SW 1271 (cell line): ENCODE measurements at places on chromosomes 6 and 20.
A peak's percentile ranks its signal among the peaks of the same experiment; 100 is the strongest.

- no peak for DNase-seq
These were observed 1.6 kb downstream of the KIAA0319 start for GRCh38 chr6:24644377-24644776.

DNA sequence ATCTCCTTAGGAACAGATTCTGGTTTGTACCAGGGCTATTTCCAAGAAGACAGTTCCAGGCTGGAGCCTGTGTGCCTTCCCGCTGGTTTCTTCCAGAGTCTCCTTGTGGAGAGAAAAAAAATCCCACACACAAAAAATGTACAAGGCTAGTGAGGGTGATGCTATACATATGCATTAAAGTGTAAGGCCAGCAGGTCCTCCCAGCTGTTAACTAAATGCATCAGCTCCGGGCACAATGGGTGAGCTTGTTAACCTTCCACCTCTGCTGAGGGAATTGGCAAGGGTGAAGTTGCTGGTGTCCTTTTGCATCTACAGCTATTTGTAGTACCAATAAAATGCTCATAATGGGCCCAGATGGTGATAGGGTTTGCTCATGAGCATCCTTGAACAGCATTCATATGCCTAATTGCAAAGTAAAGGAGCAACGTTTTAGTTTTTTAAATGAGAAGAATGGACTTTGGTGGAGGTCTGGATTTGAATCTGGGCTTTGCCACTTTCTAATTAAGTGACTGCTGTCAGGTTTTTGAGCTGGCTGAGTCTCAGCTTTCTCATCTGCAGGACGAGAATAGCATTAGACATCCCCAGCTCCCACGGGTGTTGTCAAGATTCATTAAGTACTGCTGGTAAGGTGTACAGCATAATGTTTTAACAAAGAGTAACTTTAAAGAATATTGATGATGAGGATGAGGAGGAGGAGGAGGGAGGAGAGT lies 361.8 kb downstream of the QKI start:
- DNase-seq: no peak

GRCh38 chr6:166625356-166625755 lies 1.7 kb downstream of the RPS6KA2 start:
- no peak for DNase-seq

DNA sequence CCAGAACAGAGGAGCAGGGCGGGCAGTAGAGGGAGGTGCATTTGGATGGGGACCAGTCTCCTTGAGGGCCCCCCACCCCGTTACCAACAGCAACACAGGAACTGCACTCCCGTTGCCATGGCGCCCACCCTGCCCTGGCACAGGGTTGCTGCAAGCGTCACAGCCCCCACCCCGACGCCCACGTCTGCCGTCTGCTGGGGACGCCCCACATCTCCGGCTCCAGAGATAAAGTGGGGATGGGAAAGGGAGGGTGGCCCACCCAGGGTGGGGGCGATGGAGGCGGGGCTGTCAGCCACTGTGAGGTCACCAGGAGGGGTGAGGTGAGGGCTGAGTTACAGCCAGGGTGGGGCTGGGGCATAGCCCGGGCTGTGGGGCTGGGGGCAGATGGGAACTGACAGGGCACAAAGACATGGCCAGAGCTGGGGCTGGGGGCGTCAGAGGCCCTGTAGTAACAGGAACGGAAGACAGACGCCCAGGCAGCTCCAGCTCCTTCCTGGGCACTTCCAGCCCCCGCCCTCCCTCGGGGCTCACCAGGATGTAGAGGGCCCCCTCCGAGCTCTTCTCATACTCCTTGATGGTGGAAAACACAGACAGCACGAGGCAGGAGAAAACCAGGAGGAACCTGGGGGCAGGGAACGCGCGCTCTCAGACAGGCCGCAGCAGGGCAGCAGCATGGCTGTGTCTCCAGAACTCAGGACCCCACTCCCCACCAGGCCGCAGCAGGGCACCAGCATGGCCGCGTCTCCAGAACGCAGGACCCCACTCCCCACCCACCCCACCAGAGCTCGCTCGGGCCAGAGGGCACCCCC lies 26.0 kb downstream of the KCNQ2 start:
- no peak for DNase-seq

GRCh38 chr20:35320396-35321126 lies 28.3 kb upstream of the FAM83C start:
- DNase-seq: peak; percentile 91

DNA sequence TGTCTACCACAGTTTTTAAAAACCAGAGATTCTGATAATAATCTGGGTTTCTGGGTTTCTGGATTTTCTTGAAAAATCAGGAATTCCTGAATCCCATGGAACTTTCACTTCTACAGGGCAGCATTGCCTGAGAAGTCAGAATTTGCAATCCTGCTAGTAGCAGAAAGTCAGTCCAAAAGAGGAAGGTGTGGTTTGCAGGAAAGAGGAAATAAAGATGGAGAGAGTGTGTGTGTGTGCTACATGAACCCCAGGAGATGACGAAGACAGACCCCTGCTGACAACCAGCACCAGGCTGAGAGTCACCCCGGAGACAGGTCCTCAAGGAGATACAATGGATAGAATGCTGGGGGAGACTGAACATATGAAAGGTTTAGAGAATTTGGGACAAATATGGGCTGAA lies 44.9 kb downstream of the PRND start:
- no peak for DNase-seq

- no peak for DNase-seq
These were observed 137.5 kb downstream of the GMPR start for GRCh38 chr6:16375843-16376242.

DNA sequence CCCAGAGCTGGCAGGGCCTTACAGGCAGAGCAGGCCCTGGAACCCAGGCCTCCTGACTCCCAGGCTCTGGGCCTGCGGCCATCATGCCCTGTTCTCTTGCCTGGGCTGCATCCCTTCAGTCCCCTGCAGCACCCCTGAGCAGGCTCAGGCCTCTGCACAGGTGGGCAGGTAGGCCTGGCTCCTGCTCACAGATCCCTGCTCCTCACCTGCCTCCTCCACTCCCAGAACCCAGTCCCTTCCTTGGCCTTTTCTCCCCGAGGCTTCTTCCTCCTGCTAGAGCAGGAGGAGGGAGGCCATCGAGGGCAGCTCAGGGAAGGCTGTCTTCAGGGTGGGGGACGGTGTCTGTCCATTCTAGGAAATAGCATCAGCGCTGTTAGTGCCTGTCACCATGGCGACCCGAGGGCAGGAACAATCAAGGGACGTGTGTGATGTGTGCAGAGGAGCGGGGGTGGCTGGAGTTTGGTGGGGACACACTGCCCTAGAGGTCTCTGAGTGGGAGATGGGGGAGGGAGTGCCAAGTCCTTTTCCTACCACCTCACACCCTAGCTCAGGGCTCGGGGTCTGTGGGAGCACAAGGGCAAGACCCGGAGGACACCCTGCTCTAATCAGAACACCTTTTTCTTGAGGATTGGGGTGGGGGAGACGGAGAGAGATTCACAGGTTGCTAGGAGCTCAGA lies 26.6 kb downstream of the GLP1R start:
- no peak for DNase-seq

DNA sequence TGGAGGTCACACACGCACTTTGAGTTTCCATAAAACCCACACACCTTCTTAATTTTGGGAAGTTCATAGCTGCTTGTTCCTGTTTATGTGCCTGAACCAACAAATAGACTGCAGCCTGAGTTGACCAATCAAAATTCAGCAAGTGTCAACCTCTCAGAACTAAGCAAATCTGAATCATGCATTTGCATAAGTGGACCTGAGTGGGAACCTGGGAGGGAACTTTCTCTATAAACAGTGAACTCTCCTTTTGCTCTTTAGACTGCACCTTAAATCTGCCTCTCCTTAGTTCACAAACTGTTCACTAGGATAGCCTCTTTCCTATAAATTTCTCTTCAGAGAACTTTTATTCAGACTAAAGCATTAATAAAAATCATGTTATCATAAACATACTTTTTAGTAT lies 37.9 kb downstream of the SLC17A1 start:
- DNase-seq: no peak

DNA sequence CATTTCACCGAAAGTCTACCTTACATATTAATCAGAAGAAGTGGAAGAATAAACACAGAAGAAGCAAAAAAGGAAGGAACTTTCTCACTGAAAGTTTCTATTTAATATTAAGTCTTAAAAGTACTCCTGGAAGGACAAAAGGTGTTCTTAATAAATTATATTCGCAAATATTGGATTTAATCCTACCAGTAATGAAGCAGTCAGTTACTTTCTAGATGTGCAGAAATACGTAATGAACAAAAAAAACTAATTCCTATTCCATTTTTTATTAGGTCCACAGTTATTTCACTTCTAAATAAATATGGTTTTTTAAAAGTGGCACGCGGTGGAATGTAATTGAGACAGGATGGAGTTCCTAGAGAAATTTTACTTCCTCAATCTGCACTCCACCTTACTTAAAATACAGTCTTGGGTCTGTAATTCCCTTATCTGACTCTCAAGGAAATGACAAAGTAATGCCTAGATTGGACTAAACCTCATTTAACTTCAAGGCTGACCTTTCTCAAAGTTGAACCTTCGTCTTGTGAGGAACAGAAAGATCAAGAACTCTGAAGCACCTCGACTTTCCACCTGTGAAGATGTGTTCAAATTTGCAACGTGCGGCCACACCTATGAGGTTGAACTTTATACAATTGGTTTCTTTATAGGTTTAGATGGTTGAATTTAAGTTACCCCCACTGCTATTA lies 1.1 kb upstream of the TRAM2 start:
- no peak for DNase-seq

DNA sequence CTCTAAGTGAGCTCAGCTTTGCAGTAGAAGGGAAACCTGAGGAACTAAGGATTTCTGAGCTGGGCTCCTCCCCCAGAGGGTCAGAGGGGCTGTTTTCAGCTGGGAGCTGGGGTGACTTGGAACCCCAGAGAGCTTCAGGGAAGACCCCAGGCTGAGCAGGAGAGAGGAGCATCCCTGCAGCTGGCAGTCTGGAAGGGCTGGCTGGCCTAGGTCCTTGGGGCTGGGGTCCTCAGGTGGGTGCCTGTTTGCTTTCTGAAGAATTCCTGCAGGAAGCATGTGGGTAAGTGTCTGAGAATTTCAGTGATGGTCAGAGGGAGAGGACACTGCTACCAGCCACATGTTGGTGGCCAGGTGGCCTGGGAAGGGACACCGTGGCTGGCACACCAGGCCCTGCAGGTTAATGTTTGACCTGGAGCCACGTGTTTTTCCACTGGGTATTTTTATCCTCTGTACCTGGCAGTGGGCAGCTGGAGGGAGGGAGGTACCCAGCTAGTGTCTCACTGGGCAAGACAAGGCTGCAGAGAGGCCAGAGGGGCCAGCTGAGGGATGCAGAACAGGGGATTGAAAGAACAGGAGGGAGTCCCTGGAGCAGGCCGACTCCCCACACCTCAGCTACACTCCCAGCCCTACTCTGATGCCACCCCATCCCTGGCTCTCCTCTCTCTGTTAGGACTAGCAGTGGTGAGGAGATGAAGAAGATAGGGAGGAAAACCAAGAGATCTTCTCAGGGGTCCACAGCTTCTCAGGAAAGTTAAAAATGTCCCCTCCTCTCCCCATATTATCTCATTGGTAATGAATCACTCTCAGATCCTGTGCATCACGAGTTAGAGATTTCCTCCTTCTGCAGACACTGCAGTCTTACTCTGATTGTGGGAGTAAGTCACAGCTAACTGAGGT lies 143.6 kb downstream of the VEGFA start:
- DNase-seq: no peak

DNA sequence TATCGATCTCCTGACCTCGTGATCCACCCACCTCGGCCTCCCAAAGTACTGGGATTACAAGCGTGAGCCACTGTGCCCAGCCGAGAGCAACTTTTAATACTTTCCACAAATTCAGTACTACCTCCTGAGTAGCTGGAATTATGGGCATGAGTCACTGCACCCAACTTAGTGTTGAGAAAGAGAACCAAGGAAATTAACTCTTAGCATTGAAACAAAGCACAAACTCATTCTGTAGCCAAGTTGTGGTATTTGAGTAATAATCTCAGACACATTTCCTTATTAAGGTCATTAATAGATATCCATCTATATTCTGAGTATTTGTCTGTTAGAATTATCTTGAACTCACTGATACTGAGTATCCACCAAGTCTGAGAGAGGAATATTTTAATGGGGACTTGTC lies 14.3 kb upstream of the ELOVL2 start:
- no peak for DNase-seq

- no peak for DNase-seq
These were observed 129.1 kb downstream of the DST start for GRCh38 chr6:56513631-56514030.

GRCh38 chr6:148239801-148240460 lies 102.7 kb upstream of the SASH1 start:
- DNase-seq: no peak

GRCh38 chr20:19688031-19688806 lies 69.8 kb upstream of the RIN2 start:
- DNase-seq: peak; percentile 78

DNA sequence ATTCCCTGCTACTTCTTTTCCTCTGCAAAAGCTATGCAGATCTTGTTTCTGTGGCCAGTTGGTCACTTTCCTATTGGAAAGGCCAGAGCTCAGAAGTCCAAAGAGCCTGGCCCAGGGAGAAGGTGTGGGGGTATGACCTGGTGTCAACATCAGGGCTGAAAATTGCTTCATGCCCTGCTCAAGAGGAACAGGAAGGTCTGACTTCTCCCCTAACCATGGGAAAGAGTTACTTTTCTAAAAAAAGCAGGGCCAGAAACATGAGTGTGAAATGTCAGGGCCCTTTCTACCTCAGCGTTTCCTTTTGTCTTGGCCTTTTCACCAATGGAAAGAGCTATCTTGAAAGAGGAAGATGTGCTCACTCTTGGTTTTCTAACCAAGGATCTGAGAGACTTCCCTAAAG lies 117.4 kb downstream of the MAFB start:
- no peak for DNase-seq

GRCh38 chr6:8859501-8859900 lies 424.2 kb upstream of the SLC35B3 start:
- DNase-seq: no peak

- no peak for DNase-seq
These were observed 2.7 kb upstream of the SIRPG start for GRCh38 chr20:1660246-1660645.

DNA sequence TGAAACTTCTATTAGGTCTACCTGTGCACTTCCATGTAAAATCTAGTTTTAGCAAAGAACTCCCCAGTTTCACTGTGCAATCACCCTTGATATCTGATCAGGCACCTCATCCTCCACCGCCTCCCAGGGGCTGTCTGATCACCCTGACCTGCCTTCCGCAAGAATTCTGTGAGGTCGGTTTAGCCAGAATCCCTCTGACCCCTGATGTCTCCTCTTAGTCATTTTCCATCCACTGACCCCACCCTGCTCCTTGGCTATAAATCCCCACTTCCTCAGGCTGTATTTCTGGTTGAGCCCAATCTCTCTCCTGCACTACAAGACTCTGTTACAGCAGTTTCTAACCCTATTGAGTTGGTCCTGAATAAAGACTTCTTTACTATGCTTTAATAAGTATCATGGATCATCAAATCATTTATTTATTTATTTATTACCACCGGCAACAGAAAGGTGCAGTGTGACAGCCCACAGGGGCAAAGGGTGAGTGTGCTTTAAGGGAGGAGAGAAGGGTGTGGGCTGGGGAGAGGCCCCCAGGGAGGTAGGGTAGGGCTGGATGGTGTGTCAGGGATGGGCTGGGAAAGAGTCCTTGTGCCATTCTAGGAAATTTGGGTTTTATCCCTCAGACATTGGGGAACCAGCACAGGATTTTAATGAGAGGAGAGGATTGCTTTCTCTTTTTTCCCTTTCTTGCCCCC lies 11.2 kb upstream of the SERPINB6 start:
- DNase-seq: no peak
